ENCODE measurements at places on chromosomes 2 and 18. TPM values are rescaled to one million over a fixed set of nuclear protein-coding genes. Genes with fewer than 3 reads are reported as not detected.
A peak's percentile ranks its signal among the peaks of the same experiment; 100 is the strongest.

The HOXD13 gene
- total RNA-seq = 3.8 TPM

- DNase-seq = no peak
Observed at GRCh38 chr2:206962966-206963365, 23.6 kb downstream of the CPO start.

DNA sequence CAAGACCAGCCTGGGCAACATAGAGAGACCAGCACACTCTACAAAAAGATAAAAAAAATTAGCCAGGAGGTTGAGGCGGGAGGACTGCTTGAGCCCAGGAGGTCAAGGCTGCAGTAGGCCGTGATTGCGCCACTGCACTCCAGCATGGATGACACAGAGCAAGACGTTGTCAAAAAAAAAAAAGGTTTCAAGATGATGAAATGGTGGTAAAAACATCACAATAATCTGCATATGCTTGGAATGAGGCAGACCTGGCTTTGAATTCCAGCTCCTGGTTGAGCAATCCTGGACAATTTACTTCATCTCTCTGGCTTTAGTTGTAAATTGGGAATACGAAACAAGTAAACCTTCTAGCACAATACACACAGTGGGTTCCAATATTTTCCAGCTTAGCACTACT lies 24.1 kb downstream of the USP40 start:
- DNase-seq = peak; percentile 85

The FAM110C gene
- not detected for total RNA-seq
